ENCODE measurements at places on chromosomes 5 and 9. TPM values are rescaled to one million over a fixed set of nuclear protein-coding genes. Genes with fewer than 3 reads are reported as not detected.

DNA sequence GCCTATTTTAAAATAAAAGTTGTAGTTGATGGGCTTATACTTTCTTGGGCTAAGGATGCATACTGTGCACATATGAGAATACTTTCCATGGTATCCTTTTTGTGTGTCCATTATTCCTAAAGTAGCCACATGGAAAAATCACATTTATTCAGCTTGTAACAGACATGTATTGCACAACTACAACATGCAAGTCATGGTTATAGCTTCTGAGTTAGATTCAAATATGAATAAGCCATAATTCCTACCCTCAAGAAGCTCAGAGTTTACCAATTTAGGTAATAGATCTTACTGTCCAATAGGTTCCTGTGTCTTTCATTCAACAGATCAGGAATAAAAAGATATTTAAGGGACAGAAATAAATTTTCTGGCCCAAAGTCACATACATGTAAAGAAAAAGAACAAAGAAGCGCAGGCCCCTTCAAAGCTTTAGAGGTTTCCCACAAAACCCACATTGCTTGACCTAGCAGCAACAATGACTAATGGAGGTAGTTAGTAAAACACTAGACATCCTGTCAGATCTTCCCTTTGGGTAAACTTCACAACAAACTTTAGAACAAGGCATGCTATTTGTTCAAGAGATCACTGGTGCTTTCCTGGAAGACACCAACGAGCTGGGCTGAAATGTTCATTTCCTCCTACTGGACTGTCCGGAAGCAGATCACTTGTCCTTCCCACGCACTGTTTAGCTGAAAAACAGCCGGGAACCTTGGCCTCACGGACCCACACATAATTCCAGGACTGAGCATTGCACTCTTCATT, 78.4 kb upstream of the ITGA1 start:
- DNase-seq: no peak

GRCh38 chr5:102411-103043, 10.6 kb downstream of the PLEKHG4B start:
- no peak for DNase-seq

DNA sequence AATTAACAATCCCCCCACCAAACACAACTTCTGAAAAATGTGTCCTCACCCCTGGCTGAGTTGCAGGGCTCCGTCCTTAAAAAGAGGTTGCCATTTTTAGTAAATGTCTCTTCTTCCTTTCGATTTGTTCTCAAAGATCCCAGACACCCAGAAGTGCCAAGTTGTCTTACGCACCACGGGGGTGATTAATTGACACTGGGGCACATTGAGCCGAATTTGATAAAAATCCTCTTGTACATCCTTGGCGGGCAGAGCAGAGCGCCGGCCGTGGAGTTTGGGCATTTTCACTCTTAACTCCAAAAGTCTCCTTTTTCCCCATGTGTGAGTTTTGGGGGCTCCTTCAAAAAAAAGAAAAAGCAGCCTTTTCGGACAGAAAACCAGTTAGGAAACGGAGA, 4.5 kb downstream of the LMX1B start:
- DNase-seq: no peak

DNA sequence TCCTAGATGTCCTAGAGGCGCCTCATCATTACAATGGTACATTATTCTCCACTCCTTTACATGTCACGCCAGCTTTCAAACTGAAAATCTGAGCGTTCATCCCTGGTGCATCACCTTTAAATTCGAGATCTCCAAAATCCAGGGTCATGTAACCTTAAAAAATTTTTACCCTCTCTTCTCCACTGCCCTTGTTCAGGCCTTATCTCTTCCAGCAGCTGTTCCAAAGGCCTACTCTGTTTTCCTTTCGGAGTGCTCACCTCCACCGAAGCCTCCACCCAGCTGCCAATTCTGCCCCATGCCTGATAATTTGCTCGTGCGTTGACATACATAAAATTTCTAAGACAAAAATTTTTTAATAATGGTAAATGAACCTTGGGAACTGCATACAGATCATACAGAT, 950 bp upstream of the MSH3 start:
- DNase-seq: no peak

DNA sequence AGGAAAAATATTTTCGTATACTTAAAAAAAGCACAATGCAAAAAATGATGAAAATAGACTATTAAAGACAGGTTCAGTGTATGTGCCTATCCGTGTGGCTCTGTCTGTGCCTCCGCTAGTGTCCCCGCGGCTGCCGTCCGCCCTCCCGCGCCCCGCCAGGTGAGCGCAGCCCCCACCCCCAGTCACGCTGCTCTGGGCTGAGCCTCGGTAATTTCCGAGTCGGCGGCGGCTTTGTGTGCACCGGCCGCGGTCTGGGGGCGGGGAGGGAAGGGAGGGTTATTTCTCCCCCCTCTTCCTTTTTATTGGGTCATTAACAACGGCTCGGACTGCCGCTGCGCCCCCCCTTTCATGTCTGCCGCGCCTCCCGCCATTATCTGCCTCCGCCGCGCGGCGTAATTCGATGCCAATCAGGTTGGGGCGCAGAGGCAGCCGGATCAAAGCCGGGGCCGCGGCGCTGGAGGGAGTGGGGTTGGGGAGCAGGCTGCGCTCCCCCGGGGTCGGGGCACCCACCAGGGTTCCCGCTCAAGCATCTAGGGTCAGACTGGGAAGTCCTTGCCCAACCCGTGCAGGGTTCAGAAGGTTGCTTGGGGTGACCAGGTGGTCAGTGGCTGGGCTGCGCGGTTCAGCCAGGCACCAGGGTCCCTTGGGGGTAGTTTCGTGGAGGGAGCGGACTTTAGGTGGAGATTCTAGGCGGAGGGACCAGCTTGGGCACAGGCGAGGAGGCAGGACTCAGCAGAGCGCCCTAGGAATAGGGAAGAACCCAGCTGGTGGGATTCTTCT, 39.5 kb upstream of the PSD2 start:
- DNase-seq: no peak

DNA sequence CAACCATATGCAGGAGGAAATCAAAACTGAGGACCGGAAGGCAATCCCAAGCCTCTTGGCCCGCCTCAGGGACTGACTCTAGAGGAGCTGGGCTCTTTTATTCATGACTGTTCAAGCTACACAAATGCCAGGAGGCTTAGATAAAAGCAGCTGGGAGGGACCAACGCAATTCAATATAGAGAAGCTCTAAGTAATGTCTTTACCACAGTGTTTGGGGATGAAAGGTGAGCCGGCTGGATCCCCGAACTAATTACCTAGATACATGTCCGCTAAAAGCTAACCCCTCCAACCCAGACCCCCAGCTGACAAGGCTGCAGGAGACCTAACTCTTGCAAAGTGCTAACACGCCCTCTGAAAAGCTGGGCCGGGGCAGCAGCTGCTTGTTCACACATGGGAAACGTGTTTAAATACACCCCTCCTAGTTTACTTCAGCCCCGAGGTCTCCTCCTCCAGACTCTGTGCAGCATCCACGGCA, 67.5 kb downstream of the TLE1 start:
- DNase-seq: no peak

DNA sequence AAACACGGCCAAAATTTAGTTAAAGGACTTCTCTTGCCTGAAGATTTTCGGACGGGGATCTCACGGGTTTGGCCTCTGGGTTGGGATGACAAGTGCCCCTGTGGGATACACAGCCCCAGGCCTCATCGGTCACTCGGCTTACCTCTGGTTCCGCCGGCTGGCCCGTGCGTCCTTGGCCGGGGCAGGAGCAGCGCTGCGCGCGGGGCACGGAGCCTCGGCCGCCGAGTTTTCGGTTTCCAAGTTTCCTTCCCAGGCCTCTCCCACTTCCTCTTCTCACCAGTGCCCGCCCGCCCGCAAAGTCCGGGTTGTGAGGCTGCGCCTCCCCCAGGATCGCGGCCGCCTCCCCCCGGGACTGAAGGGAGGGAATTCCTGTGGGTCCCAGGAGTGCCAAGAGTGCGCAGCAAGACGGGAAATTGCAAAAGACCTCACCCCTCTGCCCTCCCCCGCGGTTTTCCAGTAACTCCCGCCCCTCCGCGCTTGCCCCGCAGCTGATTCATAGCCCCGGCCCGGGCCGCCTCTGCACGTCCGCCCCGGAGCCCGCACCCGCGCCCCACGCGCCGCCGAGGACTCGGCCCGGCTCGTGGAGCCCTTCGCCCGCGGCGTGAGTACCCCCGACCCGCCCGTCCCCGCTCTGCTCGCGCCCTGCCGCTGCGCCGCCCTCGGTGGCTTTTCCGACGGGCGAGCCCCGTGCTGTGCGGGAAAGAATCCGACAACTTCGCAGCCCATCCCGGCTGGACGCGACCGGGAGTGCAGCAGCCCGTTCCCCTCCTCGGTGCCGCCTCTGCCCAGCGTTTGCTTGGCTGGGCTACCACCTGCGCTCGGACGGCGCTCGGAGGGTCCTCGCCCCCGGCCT, at the start of gene OSMR:
OSMR (plus strand) TSS at position 487 of the 853 bp plus-strand sequence. CDS start 23,033 bp downstream, outside the sequence.
- DNase-seq: peak; percentile 91

DNA sequence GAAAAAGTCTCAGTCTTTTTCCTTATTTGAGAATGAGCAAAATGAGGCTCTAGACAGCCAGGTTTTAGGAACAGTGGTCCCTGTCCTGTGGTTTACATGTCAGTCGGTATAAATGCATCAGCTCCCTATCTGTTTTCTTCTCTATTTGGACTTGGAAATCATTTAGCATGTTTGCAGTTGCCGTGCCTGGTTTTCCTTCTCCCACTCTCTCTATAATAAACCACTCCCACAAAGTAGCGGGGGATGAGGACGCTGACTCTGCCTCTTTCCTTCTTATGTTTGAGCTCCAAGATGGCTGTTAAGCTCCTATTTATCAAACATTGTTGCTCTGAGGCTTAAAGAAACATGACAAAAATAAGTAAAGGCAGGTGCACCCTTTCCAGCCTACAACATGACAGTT, 57.2 kb upstream of the CTSL start:
- no peak for DNase-seq

GRCh38 chr9:129703667-129704355, 38.4 kb downstream of the PRRX2 start:
- DNase-seq: peak; percentile 38

DNA sequence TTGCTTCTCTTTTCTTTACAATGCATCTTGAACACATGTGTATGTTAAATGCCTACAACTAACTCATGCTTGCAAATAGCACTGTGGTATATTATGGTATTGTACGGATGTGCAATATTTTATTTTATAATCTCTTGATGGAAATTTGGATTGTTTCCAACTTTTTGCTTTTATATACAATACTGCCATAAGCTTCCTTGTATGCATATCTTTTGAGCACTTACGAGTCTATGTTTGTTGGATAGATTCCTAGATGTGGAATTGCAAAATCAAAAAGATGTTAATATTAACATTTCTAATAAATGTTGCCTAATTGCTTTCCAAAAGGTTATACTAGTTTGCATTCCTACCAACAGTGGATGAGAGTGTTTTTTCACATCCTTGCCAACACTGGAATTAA, 3.4 kb upstream of the GALNT12 start:
- DNase-seq: no peak

DNA sequence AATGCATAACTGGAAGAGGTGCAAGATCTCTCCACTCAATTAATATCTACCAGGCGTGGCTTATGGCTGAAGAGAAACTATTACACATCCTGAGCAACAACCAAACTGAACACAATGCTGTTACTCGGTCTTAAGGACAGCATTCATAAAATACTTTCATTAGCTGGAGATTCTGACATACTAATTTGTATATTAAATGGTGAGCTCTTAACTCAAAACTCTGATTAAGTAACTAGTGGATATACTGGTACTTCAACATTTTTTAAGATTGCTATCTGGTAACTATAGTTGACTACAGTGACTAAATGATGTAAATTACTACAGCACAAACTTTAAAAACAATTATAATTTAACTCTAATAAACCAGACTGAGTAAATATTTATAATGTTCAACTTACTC, 15.8 kb downstream of the ZDHHC21 start:
- DNase-seq: no peak

GRCh38 chr5:9444346-9444745, 101.5 kb downstream of the SEMA5A start:
- no peak for DNase-seq

- DNase-seq: no peak
These were observed 62.7 kb downstream of the MEGF10 start for GRCh38 chr5:127353327-127353726.

- no peak for DNase-seq
These were observed 6.1 kb downstream of the CA9 start for GRCh38 chr9:35679766-35680330.

DNA sequence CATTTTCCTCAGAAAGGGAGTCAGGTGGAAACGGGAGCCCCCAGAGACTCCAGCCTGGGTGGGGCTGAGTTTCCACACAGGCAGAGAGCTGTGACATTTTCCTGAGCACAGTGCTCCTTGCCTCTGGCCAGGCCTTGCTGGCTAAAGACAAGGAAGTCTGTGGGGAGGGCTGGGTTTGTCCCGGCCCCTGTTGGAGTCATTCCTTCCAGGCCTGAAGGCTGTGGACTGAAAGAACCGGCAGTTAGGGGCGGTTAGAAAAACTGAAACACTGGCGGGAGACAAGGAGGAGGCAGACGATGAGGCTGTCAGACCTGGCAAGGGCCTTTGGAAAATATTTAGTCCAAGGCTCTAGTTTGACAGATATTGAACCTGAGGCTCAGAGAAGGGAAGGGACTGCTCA, 29.9 kb downstream of the COL15A1 start:
- no peak for DNase-seq

GRCh38 chr9:1875921-1876448, 139.2 kb upstream of the SMARCA2 start:
- DNase-seq: no peak

DNA sequence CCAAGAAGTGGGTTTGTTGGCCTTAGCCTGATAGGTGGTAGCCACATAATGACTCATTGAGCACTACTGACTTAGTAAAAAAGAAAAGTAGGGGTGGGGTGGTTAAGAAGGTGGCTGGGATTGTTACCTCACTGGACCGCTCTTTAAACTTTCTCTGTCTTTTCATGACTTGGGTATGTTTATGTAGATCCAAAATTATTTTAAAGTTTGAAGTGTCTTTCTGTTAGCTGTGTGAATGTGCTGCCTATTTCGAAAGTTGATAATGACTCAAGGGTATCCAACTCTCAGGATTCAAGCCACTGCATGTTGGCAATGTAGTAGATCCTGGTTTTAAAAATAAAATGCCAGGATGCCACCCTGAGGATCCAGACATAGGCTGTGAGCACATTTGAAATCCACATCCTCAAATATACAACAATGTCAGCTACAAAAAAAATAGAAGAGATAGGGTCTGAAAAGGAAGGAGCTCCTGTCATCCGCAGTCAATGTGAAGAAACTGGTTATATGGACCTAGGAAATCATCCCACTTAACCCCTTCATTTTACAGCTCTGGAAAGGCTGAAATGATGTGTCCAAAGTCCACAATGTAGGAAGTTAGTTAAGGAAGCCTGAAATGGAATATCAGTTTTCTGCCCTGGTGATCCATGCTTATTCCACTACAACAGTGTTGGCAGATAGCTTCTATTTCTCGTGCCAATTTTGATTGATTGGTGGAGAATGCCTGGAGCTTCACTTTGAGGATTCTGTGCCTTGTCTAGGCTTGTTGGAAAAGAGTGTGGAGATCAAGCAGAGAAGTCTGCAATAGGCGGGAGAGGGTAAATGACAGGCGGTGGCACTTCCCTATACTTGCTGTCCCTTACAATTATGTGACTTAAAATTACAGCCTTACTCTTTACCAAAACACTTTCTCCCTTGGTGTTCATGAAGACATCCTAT, 23.4 kb downstream of the ZNF462 start:
- no peak for DNase-seq

EQTN gene
- total RNA-seq: not detected

ADAMTSL2 gene
- 2.8 TPM for total RNA-seq

AGXT2 gene
- not detected for total RNA-seq

GPR21 gene
- not detected for total RNA-seq

LRRC19 gene
- total RNA-seq: not detected

GMCL2 gene
- total RNA-seq: not detected

SLC34A3 gene
- not detected for total RNA-seq

TTC23L gene
- total RNA-seq: 3.7 TPM

SLC46A2 gene
- total RNA-seq: 2.7 TPM

ADAMTSL1 gene
- total RNA-seq: 75.5 TPM

NMUR2 gene
- not detected for total RNA-seq

PDZD2 gene
- 15.7 TPM for total RNA-seq
